ENCODE measurements at places on chromosomes 3 and 15.

GRCh38 chr3:111929484-111929883 lies 49.3 kb upstream of the ABHD10 start:
- DNase-seq = no peak

DNA sequence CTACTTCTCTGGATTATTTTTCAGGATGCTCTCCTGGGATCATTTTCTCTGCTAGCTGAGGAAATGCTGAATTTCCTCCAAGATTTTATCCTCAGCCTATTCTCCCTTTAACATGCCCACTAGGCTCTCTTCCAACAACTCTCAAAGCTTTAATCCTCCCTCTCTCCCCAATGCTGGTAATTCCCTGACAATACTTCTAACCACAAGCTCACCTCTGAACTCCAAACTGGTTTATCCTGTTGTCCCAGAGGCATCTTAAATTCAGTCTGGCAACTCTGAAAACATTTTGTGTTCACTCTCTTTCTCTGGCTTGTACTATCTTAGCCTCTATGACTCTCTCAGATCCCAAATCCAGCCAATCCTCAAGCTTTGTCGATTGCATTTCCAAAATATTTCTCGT lies 490.3 kb downstream of the MECOM start:
- no peak for DNase-seq

GRCh38 chr3:173862701-173863100 lies 465.2 kb downstream of the NLGN1 start:
- no peak for DNase-seq

DNA sequence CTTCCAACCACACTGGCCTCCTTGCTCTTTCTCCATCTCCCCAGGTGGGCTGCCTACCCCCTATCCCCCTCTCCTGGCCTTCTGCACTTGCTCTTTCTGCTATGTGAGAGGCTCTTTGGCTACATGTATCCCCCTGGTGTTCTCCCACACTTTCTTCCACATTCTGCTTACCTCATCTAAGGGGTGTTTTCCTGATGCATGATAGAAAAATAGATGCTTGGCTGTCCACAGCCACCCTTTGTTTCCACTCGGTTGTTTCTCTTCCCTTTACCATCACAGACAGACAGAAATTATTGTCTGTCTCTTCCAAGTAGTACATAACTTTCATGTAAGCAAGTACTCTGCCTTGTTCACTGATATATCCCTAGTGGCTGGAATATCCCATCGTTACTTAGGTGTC lies 39.2 kb downstream of the MCTP2 start:
- no peak for DNase-seq

DNA sequence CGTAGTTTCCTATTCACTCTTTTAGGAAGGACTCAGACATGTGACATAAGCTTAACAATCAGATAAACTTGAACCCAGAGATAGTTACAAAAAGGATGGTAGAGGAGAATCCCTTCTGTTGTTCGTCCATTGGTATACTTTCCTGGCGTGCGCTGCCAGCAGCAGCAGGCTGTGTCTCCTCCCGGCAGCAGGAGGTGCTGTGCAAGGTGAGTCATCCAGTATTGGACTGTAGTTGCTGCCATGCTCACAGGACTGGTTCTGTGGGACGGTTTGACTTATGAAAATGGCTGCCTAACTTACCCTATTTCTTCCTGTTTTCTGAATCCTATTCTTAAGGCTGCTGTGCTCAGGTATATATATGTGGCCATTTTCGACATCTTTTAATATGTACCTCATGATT lies 253.4 kb upstream of the LRRC3B start:
- no peak for DNase-seq

GRCh38 chr3:59443618-59444293 lies 393.9 kb upstream of the CFAP20DC start:
- no peak for DNase-seq

- DNase-seq = no peak
Measured at GRCh38 chr3:138724443-138724842, 110.3 kb downstream of the PIK3CB start.

DNA sequence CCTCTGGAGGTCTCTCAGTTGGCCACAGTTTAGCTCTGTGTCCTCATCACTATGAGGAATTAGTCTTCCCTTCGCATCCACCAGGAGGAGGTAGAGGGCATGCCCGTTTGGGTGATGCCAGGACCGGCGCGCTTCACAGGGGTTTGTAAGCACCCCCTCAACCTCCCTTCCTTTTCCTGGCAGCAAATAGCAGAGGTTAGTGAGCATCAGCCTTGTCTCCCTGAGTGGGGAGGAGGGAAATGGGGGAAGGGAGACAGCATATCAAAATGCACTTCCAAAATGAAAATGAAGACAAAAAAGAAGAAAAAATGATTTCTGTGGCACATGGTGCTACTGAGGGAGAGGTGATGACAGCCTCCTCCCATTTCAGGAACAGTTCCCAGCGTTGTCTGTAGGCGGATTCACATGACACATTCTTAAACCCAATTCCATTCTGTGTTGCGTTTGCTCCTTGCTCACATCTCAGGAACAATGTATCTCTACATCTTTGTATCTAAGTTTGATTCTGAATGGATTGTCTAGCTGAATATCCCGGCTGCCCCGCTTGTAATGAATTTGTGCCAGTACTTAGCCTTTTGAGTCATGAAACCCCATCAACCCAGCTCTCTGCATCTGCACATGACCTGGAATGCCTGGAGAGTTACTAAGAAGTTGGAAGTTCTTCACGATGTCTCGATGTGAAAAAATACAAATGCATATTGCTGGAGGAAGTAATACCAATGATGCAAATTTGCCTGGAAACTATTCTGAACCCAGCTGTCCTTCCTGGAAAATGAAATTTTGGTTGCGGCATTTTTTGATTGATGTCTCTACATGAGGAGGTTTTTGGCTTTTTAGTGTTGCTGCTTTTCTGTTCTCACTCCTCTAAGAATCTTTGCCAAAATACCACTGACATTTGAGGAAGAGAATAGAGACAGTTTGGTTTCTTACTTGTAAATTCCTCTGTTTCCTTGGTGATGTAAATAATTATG lies 45.2 kb downstream of the TYRO3 start:
- peak; percentile 60 for DNase-seq

DNA sequence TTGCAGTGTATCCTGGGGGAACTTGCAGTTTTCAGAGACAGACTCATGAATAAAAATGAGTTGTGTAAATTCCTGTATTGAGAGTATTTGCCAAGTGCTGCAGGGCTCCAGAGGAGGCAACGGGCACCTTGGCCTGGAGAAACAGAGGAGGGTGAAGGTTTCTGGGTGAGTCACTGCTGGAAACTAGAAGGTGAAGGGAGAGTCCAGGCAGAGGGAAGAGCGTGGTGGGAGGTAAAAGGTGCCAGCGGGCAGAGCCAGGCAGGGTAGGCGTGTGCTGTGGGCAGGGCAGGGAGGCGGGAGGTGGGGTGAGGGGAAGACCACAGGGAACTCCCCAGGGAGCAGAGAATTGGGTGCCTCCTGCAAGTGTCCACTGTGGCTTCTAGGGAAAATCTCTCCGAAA lies 120.8 kb downstream of the SLCO3A1 start:
- no peak for DNase-seq

GRCh38 chr3:41507336-41508062 lies 308.2 kb downstream of the CTNNB1 start:
- DNase-seq = no peak

GRCh38 chr15:72172796-72173195 lies 24.8 kb downstream of the GRAMD2A start:
- DNase-seq = no peak

DNA sequence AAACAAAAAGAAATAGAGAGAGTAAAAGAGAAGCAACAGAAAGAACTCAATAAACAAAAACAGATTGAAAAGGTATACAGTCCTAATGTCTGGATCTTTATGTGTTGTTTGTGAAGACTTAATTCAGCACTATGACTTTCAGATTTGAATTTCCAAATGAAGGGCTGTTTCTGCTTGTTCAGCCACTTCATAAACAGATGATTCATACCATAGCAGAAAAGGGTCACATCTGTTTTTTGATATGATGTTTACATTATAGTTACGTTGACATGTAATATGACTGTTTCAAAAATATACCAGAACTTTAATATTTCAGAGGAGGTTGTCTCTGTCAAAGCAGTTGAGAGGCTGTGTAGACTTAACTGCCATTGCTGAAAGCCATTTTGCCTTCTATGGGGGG lies 24.1 kb downstream of the ASB14 start:
- DNase-seq = no peak

GRCh38 chr3:25273582-25274171 lies 154.4 kb upstream of the RARB start:
- no peak for DNase-seq

GRCh38 chr3:72606005-72606800 lies 242.0 kb downstream of the SHQ1 start:
- no peak for DNase-seq

DNA sequence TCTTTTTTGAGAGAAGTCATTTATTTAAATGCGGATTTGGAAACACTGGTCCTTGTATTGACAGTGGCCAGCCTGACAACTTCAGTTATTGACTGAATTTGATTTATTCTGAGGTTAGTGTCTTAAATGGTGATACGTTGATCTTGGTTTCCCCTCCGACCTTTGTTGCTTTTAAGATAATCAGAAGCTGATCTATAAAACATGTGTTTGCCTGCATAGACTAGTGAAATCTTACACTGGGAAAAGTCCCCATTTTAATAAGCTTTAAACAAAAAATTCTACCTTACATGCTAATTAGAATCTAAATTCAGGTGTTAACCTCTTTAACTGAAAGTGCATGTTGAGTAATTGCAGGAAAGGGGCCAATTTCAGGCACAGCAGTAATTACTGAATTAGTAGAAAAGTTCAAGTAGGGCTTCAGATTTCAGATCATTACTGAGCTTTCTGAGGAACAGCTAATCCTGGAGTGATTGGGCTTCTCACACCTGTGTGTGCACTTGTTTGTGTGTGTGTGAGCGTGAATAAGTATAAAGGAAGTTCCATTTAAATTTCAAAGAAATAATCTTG lies 221.4 kb downstream of the SOX2 start:
- no peak for DNase-seq

DNA sequence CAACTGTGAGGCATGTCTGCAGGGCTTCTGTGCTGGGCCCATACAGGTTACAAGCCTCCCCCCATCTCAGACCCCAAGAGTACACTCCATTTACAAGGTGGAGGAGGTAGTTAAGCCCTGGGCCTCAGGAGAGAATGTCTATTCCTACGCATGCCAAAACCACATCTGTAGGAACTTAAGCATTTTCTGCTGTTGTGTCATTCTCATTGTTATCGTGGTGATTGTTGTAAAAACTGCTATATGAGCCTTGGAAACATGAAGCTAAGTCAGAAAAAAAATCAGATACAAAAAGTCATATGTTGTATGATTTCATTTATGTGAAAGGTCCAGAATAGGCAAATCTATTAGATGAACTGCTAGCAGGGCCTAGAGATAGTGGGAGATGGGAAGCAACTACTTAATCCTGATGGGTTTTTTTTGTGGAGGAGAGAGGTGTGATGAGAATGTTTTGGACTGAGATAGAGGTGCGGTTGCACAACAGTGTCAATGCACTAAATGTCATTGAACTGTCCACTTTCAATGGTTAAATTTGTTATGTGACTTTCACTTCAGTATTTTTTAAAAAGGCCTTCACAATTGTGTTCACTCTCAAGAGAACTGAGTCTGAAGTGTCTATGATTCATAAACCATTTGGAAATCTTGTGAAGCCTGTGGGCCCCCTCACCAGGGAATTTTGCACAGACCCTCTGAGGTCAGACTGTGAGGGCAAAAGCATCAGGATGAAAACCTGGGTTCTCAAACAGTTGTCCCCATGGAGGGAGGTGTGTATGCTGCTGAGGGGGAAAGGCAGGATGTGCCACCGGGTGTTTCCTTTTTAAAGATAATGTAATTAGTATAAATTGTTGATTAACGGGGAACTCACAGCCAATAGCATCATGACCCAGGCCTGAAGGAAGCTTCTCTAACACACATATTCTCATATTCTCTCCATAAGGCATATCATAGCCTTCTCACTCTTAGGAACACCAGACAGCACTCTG lies 3.2 kb downstream of the RTP3 start:
- no peak for DNase-seq

DNA sequence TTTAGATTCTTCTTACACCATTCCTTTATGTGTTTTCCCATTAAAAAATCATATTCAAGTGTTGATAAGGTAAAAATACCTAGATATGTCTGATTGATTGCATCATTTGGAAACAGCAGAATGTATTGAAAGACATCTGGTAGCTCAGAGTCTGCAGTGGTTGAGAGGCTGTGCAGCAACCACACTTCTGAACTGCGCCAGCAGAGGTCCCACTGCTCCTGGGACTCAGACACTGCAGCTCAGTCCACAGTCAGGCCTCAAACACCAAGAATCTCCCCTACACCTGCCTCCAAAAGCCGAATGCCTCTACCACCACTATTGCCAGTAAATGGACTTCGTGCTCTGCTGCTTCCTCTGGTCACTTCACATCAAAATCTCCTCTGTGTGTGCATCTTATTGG lies 176.9 kb upstream of the LMCD1 start:
- peak; percentile 22 for DNase-seq

GRCh38 chr15:92149029-92149428 lies 244.7 kb upstream of the ST8SIA2 start:
- no peak for DNase-seq

DNA sequence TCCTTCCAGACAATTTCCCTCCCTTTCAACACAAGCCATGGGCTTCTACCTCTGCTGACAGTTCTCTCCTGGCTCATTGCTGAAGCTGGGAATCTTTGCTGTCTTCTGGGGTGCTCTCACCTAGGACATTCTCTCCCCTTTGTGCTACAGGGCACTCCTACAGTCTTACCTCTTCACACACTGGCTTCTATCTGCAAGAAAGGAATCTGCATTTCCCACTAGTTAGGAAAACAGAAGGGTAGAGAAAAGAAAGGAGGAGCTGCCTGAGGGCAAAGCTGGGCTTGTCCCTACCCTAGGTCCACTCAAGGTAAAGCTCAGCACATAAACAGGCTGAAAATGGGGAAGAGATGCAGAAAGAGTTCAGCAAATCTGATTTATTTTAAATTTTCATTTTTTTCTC lies 5.6 kb upstream of the ARGFX start:
- DNase-seq = no peak

- DNase-seq = no peak
Measured at GRCh38 chr3:115388811-115389210, 234.5 kb upstream of the GAP43 start.

- no peak for DNase-seq
Measured at GRCh38 chr3:48930590-48930989, 11.9 kb downstream of the ARIH2 start.

DNA sequence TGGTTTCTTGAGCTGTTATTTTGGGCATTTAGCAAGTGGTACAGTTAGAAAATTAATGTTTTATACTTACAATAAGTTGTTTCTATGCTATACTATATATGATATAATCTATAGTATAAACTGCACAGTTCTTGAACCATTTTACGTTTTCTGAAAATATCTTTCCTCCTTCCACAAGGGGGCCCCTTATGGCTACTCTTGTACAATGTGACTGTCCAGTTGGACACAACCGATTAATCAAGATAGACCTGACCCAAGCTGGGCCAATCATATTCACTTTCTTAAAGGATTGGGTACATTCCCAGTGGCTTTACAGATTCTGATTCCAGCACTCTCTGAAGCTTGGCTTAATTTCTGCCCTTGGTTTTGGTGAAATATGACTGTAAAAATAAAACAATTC lies 953.4 kb downstream of the AGBL1 start:
- DNase-seq = no peak

DNA sequence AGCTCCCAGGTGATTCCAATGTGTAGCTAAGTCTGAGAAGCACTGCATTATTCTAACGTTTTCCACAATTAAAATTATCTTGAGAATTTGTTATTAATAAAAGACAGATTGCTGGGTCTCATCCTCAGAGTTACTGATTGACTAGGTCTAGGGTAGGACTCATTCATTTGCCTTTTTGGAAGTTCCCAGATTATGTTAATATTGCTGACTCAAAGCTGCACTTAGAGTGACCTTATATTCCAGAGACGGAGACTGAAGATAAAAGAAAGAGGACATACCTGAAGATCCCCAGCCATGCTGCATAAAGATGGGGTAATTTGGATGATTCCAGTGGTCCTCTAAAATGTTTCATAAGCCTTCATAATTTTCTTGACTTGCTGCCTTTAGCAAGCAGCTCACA lies 81.8 kb downstream of the PLSCR2 start:
- DNase-seq = no peak
